MM.1S (cell line): ENCODE measurements at places on chromosomes 1 and 21.

DNA sequence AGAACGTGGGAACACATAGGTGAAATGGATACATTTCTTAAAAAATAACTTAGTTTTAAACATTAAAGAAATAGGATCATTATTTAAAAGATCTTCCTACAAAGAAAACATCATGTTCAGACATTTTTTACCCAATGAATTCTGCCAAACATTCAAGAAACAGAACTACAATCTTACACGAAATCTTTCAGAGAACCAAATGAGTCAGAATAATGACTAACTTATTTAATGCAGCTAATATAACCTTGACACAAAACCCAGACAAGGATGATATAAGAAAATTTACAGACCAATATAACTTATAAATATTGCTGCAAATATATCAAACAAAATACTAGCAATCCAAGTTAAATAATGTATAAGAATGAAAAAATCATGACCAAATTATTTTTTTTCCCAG lies 220.1 kb upstream of the KCNK2 start:
- no peak for DNase-seq
- no peak overlapping the region for H3K4me3 ChIP-seq
- H3K27me3 ChIP-seq: no peaks in the 10 kb centered on the region
- no peak overlapping the region for H3K27ac ChIP-seq
- no peaks in the 10 kb centered on the region for H3K36me3 ChIP-seq
- no peaks in the 10 kb centered on the region for H3K4me1 ChIP-seq

- H3K27ac ChIP-seq: no peak overlapping the region
- no peak for DNase-seq
- no peaks in the 10 kb centered on the region for H3K27me3 ChIP-seq
- 0 out of 2 replicates have a peak, but pooled peaks cover 2% of the 10 kb centered on the region for H3K4me1 ChIP-seq
These were observed 239.4 kb upstream of the CAMK1G start for GRCh38 chr1:209344156-209344555.

DNA sequence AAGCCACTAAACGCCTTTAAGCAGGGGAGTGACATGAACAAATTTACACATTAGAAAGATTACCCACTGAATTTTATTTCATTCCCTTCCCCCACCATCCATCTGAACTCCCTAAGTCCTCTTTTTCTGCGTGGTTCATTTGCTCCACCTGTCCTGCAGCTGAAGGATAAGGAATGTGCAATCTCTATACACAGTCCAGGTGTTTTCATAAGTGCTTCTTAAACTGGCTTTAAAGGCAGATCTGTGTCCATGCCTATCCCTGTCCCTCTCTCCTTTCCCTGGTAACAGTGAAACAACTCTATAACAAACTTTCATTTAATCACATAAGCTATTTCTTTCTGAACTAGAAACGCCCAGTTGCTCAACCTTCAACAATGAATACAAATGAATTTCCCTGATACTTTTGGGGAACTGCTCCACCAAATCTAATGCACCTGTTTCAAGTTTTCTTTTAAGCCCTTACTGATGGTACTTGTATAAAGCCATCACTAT lies 8.4 kb downstream of the GSTM3 start:
- H3K4me1 ChIP-seq: no peaks in the 10 kb centered on the region
- H3K27ac ChIP-seq: no peak overlapping the region
- no peaks in the 10 kb centered on the region for H3K27me3 ChIP-seq

DNA sequence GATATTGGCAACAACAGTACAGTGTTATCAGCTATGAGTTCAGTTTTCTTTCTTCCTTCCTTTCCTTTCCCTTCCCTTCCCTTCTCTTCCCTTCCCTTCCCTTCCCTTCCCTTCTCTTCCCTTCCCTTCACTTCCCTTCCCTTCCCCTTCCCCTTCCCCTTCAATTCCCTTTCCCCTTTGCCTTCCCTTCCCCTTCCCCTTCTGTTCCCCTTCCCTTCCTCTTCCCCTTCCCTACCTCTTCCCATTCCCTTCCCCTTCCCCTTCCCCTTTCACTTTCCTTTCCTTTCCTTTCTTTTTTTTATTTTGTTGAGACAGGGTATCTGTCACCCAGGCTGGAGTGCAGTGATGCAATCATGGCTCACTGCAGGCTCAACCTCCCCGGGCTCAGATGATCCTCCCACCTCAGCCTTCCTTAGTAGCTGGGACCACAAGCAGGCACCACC lies 72.3 kb upstream of the CAPZB start:
- no peak overlapping the region for H3K4me3 ChIP-seq
- no peaks in the 10 kb centered on the region for H3K4me1 ChIP-seq
- H3K36me3 ChIP-seq: no peaks in the 10 kb centered on the region
- no peak overlapping the region for H3K27ac ChIP-seq
- no peaks in the 10 kb centered on the region for H3K27me3 ChIP-seq
- DNase-seq: no peak

DNA sequence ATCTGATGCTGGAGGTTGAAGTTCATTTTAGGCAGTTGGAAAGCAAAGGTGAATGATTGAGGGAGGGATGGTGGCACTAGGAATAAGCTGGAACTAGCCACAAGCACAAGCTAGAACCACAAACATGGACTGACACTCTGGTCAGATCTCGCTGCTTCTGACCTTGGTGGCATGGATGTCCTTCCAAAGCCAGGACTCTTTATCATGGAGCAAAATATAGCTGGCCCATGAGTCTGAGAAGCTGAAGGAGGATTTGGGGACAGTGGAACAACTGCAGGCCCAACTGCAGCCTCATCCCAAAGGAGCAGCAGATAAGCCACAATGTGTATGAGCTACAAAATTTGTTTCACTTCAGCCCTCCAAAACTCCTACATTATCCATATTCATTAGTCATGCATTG lies 35.5 kb downstream of the SRSF11 start:
- no peak for DNase-seq
- no peaks in the 10 kb centered on the region for H3K36me3 ChIP-seq
- H3K27ac ChIP-seq: no peak overlapping the region
- no peaks in the 10 kb centered on the region for H3K4me1 ChIP-seq
- H3K27me3 ChIP-seq: no peaks in the 10 kb centered on the region
- no peak overlapping the region for H3K4me3 ChIP-seq

GRCh38 chr1:176575991-176576390 lies 113.0 kb downstream of the PAPPA2 start:
- H3K36me3 ChIP-seq: no peaks in the 10 kb centered on the region
- no peaks in the 10 kb centered on the region for H3K4me1 ChIP-seq
- no peaks in the 10 kb centered on the region for H3K27me3 ChIP-seq

DNA sequence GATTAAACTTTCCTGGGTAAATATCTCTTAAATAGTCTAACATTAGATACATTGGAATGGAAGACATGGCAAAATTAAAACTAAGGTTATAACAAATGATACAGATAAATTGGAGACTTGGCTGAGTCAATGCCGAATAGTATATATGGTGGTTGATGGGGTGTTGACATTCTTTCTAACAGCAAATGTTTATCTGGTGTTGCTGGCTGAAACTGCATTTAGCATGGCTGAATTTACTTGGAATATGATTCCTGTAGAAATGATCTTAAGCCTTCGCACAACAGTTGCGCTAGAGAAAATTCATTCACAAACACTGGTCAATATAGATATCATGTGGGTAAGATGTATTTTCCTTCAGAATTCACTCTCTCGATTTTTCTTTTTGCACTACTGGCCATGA lies 646.0 kb upstream of the CXADR start:
- no peaks in the 10 kb centered on the region for H3K27me3 ChIP-seq
- no peak for DNase-seq
- no peak overlapping the region for H3K4me3 ChIP-seq
- no peaks in the 10 kb centered on the region for H3K4me1 ChIP-seq
- H3K36me3 ChIP-seq: no peaks in the 10 kb centered on the region

DNA sequence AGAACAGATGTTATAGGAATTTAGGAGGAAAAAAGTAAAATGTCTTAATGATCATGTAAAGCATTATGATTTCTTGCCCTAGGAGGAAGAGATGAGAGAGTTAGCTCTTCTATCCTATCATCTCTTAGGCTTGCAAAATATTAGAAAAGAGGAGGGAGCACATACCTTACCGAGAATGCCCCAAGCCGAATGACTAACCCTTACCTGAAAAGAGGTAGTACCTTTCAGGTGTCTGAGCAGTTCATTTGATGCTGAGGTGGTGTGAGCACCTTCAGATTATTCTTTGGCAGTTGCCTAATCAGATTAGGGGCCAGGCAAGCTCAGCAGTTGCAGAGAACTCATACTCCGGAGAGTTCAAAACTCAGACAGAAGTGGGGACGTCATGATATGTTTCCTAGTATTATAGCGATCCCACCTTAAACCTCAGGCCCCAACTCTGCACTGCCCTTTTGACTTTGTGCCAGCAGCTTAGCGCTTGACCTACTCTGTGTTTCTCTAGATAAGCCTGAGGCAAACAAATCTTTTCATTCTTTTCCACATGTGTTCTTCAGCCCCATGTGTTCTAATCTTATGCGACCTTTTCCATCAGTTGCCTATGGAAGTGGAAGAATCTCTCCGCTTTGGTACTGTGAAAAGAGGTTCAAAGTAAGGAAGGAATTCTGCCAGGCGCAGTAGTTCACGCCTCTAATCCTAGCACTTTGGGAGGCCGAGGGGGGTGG lies 52.5 kb downstream of the ATP2B4 start:
- no peaks in the 10 kb centered on the region for H3K36me3 ChIP-seq
- no peak overlapping the region for H3K27ac ChIP-seq
- H3K27me3 ChIP-seq: no peaks in the 10 kb centered on the region
- H3K4me3 ChIP-seq: no peak overlapping the region
- no peaks in the 10 kb centered on the region for H3K4me1 ChIP-seq

- peaks cover 34% of the 10 kb centered on the region for H3K4me1 ChIP-seq
- no peaks in the 10 kb centered on the region for H3K36me3 ChIP-seq
- no peak for DNase-seq
- H3K4me3 ChIP-seq: no peak overlapping the region
- H3K27me3 ChIP-seq: no peaks in the 10 kb centered on the region
- no peak overlapping the region for H3K27ac ChIP-seq
These were observed 53.8 kb upstream of the PPP2R5A start for GRCh38 chr1:212231372-212231771.

DNA sequence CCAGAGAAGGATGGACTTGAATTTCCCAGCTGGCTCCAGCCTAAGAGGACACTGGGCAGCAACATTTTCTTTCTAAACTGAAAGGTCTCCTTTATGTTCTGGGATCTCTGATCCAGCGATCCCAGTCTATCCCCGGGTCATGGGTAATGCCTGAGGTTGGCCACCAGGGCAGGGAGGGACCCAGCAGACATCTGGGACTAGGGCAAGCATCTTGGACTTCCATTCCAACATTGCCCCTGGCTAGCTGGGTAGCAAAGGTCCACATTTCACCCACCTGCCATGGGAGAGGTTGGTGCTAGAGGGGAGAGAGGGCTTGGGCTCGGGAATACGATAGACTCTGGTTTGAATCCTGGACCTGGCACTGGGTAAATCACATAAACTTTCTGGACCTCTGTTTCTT lies 84.6 kb downstream of the LRRN2 start:
- H3K36me3 ChIP-seq: no peaks in the 10 kb centered on the region
- H3K4me1 ChIP-seq: no peaks in the 10 kb centered on the region
- no peak overlapping the region for H3K4me3 ChIP-seq
- H3K27me3 ChIP-seq: no peaks in the 10 kb centered on the region
- DNase-seq: no peak

- H3K4me1 ChIP-seq: peaks cover 14% of the 10 kb centered on the region
- peak overlapping the region; percentile 12; the same call in 1 of the 2 replicates for H3K4me3 ChIP-seq
- H3K36me3 ChIP-seq: no peaks in the 10 kb centered on the region
- H3K27me3 ChIP-seq: no peaks in the 10 kb centered on the region
- H3K27ac ChIP-seq: peak overlapping the region; percentile 25; the same call in 1 of the 2 replicates
These were observed 34.1 kb downstream of the ACOT7 start for GRCh38 chr1:6359216-6360116.

GRCh38 chr1:55311979-55312378 lies 96.8 kb upstream of the USP24 start:
- H3K4me1 ChIP-seq: no peaks in the 10 kb centered on the region
- H3K4me3 ChIP-seq: no peak overlapping the region
- H3K27me3 ChIP-seq: no peaks in the 10 kb centered on the region
- H3K36me3 ChIP-seq: no peaks in the 10 kb centered on the region
- no peak for DNase-seq

DNA sequence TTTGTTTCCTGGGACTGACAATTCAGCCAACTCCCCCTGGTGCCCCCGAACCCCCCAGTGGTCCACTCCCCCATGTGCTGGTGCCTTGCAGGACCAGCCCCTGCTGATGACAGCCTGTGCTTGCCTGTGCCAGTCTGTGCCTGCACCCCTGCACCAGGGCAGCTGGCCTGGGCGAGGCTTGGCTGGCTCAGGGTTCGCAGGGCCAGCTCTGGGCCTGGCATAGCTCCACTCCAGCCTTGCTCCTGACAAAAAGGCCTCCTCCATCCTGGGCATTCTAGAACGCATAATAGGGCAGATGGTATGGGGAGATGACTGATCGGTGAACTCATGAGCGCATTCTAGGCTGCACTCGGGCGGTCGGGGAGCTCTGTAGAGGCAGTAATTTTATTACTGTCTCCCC lies 5.4 kb downstream of the CNTN2 start:
- H3K36me3 ChIP-seq: no peaks in the 10 kb centered on the region
- H3K4me3 ChIP-seq: no peak overlapping the region
- DNase-seq: no peak
- H3K4me1 ChIP-seq: no peaks in the 10 kb centered on the region
- no peak overlapping the region for H3K27ac ChIP-seq
- peaks cover 79% of the 10 kb centered on the region for H3K27me3 ChIP-seq

- H3K4me1 ChIP-seq: no peaks in the 10 kb centered on the region
- H3K4me3 ChIP-seq: no peak overlapping the region
- H3K27ac ChIP-seq: no peak overlapping the region
- H3K27me3 ChIP-seq: no peaks in the 10 kb centered on the region
These were observed 71.1 kb upstream of the AKT3 start for GRCh38 chr1:243921111-243921510.

GRCh38 chr1:91844862-91845528 lies 41.0 kb downstream of the TGFBR3 start:
- H3K4me3 ChIP-seq: no peak overlapping the region
- no peak overlapping the region for H3K27ac ChIP-seq
- no peaks in the 10 kb centered on the region for H3K36me3 ChIP-seq
- no peak for DNase-seq

DNA sequence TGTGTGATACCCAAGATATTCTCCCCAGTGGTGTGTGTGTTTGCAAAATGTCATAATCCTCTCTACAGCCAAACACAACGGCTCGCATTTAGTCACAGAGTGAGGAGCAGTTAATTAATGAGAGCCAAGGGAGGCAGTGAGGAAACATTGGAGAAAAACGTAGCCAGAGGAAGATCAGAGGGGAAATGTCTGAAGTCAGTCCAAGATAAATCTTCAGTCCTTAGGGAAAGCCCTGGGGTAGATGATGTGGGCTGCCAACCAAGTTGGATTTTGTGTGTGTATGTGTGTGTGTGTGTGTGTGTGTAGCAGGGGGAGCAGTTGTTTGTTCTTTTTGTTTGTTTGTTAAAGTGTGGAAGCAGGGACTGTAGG lies 201.0 kb upstream of the PTBP2 start:
- no peak overlapping the region for H3K4me3 ChIP-seq
- no peak overlapping the region for H3K27ac ChIP-seq
- no peaks in the 10 kb centered on the region for H3K27me3 ChIP-seq
- no peaks in the 10 kb centered on the region for H3K36me3 ChIP-seq
- H3K4me1 ChIP-seq: no peaks in the 10 kb centered on the region
